CD4-positive, alpha-beta memory T cell (primary cell): ENCODE measurements at places on chromosomes 3 and 15. TPM values are rescaled to one million over a fixed set of nuclear protein-coding genes. Genes with fewer than 3 reads are reported as not detected.

The FOXB1 gene
- total RNA-seq = not detected

The TUSC7 gene
- total RNA-seq = not detected

The PLA2G4E gene
- not detected for total RNA-seq

The NPAP1 gene
- not detected for total RNA-seq

The ITIH3 gene
- total RNA-seq = not detected

The CPNE9 gene
- total RNA-seq = 0.64 TPM

The SPTSSB gene
- total RNA-seq = not detected

The CEP97 gene
- total RNA-seq = 14.8 TPM
